ENCODE measurements at places on chromosomes 12 and 14.

- DNase-seq, result no peak
Observed at GRCh38 chr12:45966486-45966885, 23.9 kb downstream of the SCAF11 start.

DNA sequence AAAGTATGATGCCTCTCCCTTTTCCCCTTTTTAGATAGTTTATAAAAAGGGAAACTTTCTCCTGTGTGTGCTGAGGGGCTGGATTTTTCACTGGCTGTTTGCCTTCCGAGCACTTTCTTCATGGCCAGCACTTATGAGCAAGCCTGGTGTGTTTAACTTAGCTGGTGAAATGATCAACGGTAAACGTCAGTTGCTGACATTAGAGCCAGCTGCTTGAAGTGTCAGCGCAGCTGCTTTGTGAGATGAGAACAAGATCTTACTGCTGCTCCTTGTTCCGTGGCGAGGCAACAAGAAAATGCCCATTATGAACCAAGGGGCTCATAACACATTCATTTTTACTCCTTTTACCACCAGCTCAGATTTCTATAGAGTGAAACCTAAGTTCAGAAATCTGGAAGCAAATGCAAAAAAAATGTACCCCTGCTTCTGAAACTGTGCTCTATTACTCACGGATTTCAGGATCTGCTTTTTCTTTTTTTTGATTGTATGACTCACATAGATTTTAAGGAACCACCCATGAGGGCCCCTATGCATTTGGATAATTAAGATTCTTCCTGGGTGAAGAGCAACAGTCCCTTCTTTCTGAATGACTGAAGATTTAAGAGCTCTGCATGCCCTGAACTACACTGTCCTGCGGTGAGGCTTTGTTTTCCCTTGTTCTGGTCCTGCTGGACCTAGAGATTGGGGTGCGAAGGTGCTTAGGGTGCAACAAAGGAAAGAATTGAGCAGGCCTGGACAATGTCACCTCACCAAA, 74.3 kb upstream of the CPM start:
- no peak for DNase-seq

DNA sequence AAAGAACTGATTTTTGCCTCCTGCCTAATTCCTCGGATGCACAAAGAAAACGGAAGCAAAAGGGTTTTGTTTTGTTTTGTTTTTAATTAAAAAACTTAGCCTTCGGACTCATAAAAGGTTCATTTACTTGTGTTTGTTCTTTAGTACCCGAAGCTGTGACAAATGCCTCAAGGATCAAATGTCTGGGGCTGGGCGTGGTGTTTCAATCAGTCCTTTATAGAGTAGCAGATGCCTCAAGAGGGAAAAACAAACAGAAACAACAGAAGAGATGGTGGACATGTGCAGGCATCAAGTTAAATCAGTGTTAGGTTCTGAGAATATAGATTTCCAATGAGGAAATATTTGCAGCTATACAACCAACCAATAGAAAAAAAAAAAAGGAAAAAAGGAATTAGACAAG, 1.6 kb upstream of the WIF1 start:
- DNase-seq, result no peak

GRCh38 chr12:59650588-59651228, 54.9 kb downstream of the SLC16A7 start:
- no peak for DNase-seq

DNA sequence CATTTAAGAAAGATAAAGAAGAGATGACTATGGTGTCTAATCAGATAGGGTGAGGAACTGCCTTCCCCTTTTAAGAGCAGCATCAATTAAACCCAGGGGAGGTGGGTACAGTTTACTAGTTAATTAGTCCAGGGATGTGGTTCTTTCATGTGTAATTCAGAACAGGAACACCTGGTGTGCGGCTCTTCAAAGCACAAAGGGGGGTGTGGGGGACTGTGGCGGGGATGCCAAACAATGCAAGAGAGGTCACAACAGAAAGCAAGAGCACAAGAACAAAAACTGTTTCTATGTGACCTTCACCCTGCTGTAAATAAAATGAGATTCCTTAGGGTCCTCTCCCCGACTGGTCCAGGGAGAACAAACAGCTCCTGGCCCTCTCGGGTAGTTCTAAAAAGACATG, 183.9 kb upstream of the SOX5 start:
- no peak for DNase-seq

DNA sequence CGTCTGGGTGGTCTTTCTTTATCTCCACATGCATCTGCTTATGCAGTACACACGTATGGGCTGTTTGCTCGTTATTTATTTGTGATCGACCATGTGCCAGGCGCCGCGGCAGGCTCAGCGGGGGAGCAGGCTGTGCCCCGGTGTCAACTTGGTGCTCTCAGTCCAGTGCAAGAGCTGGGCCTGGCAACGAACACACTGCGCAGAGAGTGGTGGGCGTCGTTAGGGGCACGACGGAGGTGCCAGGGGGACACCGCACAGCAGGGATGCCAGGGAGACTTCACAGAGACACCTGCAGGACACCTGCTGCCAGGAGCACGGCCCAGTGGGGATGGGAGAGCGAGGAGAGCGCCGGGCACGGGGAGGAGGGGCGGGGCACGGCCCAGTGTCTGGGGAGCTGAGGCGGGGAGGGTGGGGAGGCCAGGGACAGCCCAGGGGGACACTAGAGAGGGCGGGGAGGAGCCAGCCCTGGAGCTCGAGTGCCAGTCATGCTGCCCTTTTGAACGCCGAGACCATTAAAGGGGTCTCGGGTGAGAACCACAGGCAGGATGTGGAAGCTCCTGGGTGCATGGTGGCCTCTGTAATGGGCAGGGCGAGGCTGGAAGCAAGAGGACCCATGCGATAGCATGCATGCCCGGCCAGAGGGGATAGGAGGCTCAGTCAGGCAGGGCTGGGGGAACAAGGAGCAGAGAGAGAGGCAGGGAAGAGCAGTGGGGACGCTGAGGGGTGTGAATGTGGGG, 652 bp upstream of the LRCOL1 start:
- no peak for DNase-seq

DNA sequence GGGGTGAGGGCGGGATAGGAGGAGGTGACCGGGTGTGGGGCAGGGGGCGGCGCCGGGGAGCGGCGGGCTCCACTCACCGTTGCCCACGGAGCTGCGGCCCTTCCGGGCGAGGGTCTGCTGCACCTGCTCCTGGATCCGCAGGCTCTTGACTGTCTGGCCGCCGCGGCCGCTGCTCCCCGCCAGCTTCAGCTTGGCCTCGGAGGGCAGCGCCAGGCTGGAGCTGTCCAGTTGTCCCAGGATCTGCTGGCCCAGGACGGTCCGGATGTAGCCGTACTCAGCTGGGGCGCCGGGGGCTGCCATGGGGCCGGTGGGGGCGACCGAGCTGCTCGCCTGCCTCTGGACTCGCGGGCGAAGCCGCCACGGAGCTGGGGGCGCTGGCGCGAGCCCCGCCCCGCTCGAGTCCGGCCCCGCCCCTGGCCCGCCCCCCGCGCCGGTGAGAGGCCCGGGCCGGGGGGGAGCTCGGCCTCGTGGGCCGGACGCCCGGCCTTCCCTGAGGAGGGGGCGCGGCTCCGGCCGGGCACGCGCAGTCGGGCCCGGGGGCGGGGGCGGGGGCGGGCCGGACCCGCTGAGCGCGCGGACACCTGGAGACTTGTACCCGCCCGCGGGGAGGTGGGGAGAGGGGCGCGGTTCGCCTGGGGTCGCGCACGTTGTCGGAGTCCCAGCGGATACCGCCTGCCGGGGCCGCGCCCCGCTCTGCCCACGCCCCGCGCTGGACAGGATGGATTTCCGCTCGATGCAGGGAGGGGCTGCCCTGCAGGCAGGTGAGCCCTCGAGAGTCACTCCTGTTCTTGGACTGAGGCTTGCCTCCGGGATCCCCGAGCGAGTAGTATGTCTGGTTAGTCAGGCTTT, at the start of gene PKP2:
TSS of gene PKP2 (minus strand) at position 346 of the 849 bp plus-strand sequence. CDS start at position 300, 46 bp downstream.
- DNase-seq, result no peak

GRCh38 chr14:93301821-93302447, 30.9 kb downstream of the BTBD7 start:
- DNase-seq, result no peak

- no peak for DNase-seq
Observed at GRCh38 chr14:59241121-59241520, 52.7 kb downstream of the DAAM1 start.

- no peak for DNase-seq
Observed at GRCh38 chr12:88334271-88334670, 192.2 kb downstream of the TMTC3 start.

- DNase-seq, result no peak
Observed at GRCh38 chr12:64884728-64885127, 60.3 kb downstream of the TBC1D30 start.

DNA sequence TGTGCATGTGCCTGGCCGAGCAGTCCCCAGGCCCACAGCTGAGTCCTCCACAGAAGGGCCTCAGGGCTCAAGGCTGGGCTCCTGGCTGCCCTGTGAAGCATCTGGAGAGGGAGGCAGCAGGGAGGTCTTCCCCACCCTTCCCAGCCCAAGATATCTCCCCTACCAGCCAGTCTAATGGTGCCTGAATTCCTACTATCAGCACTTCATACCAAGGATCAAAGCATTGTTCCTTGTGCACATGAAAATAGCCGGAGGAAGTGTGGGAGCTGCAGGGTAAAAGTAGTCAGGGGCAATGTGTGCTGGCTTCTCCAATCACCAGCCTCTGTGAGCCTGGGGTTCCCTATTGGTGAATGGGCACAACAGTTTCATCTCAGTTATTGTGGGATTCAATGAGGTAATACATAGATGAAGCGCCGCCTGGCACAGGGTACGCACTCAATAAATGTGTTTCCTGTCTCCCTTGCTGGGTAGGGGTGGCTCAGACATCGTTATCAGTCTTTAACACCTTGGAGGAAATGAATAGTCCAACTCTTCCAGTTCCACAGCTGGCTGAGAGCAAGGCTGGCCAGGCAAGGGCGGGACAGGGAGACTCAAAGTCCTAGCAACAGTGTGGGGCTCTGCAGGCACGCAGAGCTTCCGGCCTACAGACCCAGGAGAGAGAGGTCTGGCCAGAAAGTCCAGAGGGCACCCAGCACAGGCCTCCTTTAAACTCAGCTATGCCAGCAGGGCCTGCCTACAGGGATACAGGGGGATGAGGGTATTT, 39.1 kb upstream of the PNMA1 start:
- no peak for DNase-seq

DNA sequence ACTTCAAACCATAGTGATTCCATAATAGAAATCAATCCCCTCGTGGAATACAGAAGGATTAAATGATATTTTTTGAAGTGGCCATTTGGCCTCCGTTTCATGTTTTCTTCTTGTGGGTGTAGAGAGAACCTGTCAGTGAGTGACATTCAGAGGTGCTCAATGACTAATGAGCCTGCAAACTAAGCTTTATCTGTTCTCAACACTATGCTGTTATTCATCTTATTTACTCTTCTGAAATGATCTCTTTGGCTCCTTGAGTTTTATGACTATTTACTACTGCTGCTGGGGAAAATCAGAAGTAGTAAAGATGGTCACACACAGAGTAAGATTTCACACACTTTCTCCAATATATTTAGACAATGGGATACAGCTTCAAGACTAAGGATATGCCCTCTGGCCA, 30.4 kb downstream of the ATP2B1 start:
- DNase-seq, result no peak

- DNase-seq, result no peak
Observed at GRCh38 chr14:34147461-34147860, 196.6 kb upstream of the EGLN3 start.

- no peak for DNase-seq
Observed at GRCh38 chr12:2537868-2538541, 256.8 kb upstream of the FKBP4 start.

- DNase-seq, result no peak
Observed at GRCh38 chr14:64444140-64444539, 21.2 kb upstream of the AKAP5 start.

- DNase-seq, result no peak
Observed at GRCh38 chr12:1130571-1130970, 139.5 kb downstream of the ERC1 start.

GRCh38 chr12:118033902-118034301, 17.4 kb downstream of the RFC5 start:
- DNase-seq, result no peak

- no peak for DNase-seq
Observed at GRCh38 chr14:69719501-69719951, 47.4 kb upstream of the SRSF5 start.

DNA sequence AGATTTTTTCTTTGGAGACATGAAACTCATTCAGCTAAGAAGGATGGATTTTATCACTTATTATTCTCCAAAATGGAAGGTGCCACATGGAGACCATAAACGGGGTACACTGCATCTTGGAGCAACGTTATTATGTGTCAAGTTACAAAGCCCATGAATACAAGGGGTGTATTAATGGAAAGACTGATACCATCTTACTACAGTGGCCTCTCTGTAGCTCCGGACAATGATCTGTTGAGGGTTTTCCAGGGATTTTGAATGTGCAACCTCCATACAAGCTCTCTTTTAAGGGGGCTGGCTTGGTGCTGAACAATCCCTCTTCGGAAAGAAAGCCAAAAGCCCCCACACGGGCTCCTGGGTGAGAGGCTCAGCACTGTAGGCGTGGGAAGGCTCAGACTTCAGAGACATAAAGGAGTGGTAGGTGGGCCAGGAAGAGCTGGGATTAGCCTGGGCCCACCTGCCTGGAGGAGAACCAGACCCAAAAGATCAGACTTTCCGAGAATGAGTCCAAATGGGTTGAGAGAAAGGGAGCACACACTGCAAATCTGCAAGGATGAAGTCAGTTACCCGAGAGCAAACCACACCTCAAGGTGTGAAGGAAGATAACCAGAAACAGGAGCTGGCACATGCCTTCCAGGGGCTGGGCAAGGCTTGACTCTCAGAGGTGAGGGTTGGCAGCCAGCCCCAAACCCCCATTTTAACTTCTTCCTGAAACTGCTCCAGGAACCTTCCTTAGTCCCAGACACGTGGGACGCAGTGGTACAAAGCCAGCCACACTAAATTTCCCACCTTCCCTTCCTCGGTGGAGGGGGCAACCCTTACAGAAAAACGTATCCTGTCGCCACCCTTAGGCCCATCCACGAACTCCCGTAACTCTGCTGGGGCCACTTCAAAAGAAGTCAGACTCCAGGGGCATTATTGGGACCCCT, 1.5 kb downstream of the VPS37B start:
- DNase-seq, result no peak

DNA sequence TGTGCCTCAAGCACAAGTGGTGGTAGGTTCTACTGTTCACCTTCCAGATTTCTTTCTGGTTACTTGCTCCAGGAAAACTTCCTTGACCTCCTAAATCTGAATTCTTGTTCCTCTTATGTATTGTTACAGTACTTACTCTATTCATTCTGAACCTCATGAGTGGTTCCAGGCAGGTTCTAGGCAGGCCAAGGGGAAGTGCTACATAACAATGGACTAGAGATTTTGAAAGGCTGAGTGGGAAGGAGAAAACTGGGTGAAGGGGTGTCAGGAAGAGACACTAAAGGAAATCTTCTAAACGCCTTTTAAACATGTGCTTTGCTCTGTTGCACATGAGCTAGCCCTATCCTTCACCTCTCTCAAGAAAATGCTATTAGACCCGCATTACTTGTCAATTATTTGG, 1.6 kb downstream of the YARS2 start:
- no peak for DNase-seq

Measured in activated CD4-positive, alpha-beta T cell treated with anti-CD3 and anti-CD28 coated beads for 1 hour (primary cell).